ENCODE measurements at places on chromosomes 1 and 21.

DNA sequence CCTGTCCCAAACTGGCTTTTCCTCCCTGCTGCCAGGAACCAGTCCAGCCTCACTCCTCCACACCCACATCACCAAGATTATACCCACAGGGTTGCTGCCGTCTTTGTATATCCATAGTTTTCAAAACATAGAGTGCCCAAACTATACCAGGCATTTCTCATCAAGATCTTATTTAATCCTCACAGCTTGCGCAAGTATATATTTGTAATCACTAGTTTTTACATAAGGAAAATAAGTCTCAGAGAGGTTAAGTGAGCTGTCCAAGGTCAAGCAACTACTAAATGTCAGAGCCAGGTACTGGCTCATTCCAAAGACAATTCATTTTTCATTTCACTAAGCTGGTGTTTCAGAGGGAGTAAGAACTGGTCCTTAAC is 34.9 kb upstream of the ZNF362 start:
- no peak for DNase-seq

- DNase-seq: no peak
Measured at GRCh38 chr1:89688607-89689006, 55.7 kb downstream of the LRRC8C start.

DNA sequence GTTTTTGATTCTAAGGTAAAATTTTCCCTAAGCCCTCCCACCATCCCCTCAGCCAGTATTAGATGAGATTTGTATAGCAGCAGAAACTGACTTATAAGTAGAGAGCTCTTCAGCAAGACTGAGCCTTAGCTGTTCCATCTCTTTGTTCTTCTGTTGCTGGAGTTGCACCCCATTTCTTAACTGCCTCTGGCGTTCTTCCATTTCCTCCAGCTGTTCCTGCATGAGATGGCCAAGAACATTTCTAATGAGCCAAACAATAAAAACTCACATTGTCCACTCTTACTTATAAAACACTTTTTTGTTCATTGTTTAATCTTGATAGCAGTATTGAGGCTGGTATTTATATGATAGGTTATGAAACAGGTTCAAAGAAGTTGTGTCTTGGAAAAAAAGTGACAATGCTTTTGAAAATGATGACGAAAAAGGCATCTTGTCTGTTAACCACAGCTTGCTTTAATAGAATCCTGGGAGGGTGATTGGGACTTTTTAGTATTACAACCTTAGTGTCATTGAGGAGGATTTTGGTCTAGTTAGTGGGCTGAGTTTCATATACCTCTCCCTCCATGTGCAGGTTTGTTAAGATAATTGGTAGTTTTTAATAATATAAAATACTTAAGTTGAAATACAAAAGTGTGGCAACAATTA is 18.3 kb downstream of the SYNC start:
- DNase-seq: no peak

DNA sequence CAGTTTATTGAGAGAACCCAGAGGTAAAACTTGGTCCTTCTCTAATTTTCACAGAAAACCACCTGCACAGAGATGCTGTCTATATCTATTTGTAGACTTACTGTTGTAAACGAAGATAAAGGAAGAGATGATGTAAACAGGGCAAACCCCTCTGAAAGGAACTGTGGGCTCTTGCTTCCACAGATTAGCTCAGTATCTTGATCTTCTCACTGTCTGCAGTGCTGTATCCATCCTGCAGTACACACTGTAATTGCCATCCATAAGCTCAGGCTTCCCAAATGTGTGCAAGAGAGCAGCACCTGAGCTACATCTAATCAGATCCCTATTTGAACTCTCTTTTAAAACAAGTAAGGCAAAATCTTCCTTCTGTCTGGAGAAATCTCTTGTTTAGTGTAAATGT is 16.6 kb upstream of the RWDD3 start:
- no peak for DNase-seq

- no peak for DNase-seq
Measured at GRCh38 chr1:232634096-232634495, 4.2 kb upstream of the SIPA1L2 start.

DNA sequence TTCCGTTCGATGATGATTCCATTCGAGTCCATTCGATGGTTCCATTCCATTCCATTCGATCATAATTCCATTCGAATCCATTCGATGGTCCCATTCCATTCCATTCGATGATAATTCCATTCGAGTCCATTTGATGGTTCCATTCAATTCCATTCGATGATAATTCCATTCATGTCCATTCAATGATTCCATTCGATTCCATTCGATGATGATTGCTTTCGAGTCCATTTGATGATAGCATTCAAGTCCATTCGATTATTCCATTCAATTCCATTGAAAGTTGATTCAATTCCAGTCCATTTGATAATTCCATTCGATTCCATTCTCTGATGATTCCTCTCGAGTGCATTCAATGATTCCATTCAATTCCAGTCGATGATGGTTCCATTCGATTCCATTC is 3895.3 kb downstream of the SRGAP2C start:
- no peak for DNase-seq

DNA sequence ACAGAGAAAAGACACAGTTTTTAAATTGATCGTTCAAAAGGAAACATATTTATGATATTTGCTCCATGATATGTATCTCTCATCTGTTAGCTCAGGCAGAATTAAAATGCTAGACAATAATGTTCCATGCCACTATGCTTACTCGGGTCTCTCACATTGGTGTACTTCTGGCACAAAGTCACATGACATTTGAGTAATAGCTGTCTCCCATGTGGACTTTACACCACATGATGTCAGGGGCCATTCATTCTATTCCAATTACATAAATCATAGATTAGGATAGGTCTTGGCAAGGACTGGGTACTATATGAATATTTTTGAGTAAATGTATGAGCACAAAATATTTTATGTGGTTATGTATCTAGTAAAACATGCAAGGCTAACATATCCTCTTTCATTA is 648.4 kb downstream of the PLA2G4A start:
- peak; percentile 8 for DNase-seq

- no peak for DNase-seq
Measured at GRCh38 chr1:165988817-165989216, 161.4 kb downstream of the UCK2 start.

DNA sequence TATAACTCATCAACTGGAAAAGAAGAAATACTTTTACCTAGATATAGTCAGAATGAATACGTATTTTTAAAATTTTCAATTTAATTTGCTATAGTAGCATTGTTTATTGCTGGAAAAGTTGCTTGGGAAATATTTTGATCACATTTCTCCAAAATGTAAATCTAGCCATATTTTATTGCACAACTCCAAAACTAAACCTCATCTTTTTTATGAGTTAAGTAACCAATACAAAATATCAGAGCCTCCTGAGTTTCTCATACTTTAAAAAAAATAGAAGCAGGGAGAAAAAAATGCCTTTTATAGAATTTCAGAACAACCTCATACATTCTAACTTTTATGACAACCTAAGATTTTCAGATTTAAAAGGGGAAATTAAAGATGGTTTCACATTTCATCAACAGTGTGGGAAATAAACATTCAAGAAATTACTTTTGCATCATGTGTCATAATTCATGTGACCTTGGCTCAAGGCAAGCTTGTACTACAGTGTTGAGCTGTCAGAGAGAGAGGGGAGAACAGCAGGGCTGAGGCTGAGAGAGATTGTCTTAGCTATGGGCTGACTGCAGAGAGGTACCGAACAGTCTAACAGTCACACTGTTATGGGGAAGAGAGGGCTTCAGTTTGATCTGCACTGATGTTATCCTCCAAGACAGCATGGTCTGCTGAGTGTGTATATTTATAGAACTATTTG is 519.0 kb downstream of the LTN1 start:
- no peak for DNase-seq

- no peak for DNase-seq
Measured at GRCh38 chr1:93095804-93096585, 16.9 kb downstream of the MTF2 start.

GRCh38 chr1:22876359-22877111 is 96.1 kb downstream of the LACTBL1 start:
- DNase-seq: no peak

DNA sequence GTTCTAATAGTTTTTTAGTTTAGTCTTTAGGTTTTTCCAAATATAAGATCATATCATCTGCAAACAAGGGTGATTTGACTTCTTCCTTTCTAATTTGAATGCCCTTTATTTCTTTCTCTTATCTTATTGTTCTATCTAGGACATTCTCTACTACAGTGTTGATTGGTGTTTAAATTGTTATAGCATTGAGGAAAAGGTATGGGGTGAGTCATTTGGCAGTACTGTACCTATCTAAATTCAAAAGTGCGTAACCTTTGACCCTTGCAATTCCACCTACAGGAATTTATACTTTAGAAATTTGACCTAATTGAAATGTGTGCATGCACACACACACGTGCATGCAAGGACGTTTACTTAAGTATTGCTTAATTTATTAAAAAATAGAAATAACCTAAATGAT is 78.3 kb downstream of the MAB21L3 start:
- no peak for DNase-seq

GRCh38 chr1:20109223-20109856 is 10.0 kb downstream of the PLA2G2D start:
- DNase-seq: no peak

Data from RKO (cell line).